ENCODE measurements at places on chromosomes 2 and 18. TPM values are rescaled to one million over a fixed set of nuclear protein-coding genes. Genes with fewer than 3 reads are reported as not detected.

DNA sequence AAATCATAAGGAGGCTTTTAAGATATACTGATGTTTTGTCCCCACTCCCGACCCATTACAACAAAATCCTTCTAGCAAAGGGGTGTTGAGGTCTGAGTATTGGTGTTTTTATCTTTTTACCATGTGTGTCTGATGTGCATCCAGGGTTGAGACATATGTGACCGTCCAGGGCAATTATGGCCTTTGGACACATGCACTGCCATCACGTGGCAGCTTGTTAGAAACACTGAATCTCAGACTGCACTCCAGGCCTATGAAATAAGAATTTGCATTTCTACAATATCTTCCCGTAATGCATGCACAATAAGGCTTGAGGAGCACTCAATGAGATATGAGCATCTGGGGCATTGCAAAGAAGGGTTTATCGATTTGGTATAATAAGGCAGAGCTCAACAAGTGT is 235.1 kb upstream of the ZNF804A start:
- no peak for DNase-seq

- DNase-seq: no peak
Measured at GRCh38 chr18:42458226-42458625, 503.2 kb downstream of the PIK3C3 start.

DNA sequence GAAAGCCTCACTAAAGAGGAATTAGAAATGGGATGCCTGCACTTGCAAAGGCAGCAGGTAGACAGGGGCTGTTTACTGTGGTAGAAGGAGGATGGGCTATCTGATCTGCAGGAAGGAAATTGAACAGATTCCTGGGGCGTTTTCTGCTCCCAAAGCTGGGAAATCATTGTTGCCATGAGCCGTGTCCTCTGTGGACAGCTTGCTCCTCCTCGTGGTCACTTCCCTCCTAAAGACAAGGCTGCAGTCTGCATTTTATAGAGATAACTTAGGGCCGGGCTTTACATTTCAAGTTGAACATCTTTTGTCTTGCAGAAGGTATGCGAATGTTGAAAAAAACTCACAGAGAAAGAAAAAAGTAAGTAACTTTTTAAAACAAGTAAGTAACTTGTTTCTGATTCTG is 50.9 kb downstream of the DCDC2C start:
- no peak for DNase-seq

GRCh38 chr2:178946494-178946893 is 103.4 kb downstream of the CCDC141 start:
- DNase-seq: no peak

DNA sequence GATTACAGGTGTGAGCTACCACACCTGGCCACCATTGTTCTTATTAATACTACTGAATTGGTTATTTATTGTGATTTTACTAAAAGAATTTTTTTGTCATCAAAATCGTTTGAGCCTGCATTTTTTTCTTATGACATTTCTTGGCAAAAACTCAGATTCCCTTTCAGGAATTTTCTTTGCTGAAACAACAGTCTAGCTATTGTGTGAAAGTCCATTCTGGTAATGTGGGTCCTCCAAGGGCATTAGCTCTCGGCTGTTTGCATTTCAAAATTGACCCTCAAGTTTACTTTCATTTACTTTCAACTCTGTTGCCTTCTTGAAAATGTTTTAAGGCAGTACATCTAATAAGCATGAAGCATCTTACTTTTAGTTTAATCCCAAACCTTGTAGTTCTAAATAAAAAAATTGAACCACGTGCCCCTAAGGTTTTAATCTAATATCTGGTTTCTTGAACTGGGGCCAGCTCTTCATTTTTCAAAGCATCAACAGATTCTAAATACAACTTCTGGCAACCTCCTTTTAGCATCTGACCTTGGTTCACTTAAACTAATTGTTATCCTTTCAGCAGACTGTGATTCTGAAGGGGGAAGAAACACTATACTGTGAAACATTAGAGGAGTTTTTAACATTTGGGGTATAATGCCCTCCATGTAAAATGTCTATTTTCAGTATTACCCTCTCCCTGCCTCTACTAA is 325.2 kb upstream of the RAB12 start:
- no peak for DNase-seq

DNA sequence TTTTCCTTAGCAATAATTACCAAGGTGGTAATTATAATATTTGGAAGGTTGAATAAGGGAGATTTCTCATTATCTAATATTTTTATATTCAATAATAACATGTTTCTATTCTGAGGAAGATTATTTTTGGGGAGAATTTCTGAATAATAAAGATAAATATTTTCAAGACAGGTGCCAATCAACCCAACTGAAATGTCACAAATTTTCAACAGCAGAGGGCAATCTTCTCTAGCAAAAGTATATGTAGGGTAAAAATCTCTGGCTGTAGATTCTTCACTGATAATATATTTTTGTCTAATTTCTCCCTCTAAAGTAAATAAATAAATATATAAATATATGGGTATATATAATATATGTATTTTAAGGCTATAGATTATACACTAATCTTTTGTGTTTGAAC is 1187.2 kb upstream of the CRIM1 start:
- no peak for DNase-seq

DNA sequence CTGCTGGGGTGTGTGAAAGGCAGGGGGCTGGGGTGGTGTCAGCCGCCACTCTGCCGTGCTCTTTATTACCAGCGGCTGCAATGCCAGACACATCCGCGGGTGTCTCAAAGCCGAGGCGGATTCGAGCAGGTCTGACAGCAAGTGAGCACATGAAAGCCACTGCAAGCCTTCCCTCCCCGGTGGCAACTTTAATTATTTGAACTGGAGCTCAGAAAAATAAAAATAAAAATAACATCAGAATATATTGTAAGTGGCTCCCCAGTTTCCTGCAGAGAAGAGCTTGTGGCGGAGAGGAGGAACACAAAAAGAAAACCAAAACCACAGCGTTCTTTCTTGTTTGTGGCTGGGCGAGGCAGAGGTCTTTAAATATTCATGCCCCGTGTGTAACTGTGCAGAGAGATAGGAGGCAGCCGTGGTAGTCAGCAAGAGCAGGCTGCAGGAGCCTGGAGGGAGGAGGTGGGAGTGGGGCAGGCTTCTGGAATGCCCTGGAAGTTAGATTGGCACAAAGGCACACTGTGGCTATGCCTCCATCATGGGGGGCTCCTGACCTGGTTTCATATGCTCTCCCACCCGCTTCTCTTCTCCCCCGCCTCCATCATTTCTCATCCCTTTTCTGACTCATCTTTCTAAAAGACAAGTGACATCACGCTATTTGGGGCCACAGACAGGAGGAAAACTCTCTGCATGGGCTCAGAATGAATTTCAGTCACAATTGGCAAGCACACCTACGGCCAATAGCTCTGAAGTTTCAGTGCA is 199.8 kb downstream of the CLIP4 start:
- no peak for DNase-seq

DNA sequence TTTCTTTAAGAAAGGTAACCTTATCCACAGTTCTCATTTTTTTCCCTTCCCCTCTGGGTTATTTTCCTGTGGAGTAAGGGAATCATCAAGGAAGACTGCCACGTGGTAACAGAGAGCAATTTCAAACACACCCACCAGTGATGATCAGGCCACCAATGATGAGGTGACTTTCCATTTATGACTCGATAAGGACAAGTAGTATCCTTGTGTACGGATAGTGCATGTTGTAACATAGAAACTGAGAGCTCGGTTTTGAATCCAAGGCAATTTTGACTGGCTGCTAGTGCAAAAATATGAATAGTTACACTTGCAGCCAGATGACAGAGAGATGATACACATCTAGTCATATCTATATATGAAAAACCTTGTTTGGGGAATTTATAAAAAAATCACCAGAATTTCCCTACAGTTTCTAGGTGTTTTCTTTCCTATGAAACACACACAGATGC is 143.6 kb upstream of the TCF4 start:
- DNase-seq: no peak

GRCh38 chr2:27537287-27537686 is 40.6 kb downstream of the GCKR start:
- no peak for DNase-seq

- peak; percentile 64 for DNase-seq
Measured at GRCh38 chr2:42060718-42061619, 13.1 kb downstream of the PKDCC start.

- DNase-seq: no peak
Measured at GRCh38 chr2:46826569-46827245, 88.9 kb downstream of the MCFD2 start.

GRCh38 chr2:55585451-55586080 is 31.9 kb downstream of the PPP4R3B start:
- DNase-seq: no peak

GRCh38 chr2:127525691-127526131 is 578 bp downstream of the IWS1 start:
- no peak for DNase-seq

- peak; percentile 88 for DNase-seq
Measured at GRCh38 chr2:189580658-189581353, at the start of gene SLC40A1. SLC40A1 (minus strand) TSS chr2:189580786; CDS start chr2:189580460, 326 bp downstream.

GRCh38 chr2:12741380-12741779 is 24.6 kb downstream of the TRIB2 start:
- no peak for DNase-seq

DNA sequence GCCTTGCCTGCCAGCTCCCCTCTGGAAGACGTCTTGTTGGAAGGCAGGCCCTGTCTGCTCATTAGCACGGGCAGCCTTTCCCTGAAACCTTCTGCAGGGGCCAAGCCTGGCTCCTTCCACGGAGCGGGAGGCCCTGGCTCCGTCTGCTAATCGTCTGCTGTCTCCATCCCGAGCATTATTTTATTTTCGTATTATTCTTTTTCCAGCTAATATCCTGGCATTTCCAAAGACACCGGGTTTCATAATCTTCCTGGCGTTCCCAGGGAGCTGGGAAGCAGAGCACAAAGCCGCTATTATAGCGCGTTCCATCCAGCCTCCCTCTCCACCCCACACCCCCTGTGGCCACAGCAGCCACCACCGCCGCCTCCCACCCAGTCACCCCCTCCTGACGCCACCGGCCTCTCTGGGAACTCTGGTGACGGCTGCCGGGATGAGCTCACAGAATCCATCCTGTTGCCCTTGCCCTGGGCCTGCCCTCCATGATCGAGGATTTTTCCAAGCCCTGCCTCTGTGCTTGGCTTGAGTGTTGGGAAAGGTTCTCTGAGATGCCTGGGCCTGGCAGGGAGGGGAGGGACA is 125.5 kb downstream of the DYSF start:
- DNase-seq: peak; percentile 88

GRCh38 chr2:53512071-53512826 is 255.4 kb upstream of the CHAC2 start:
- DNase-seq: no peak

GRCh38 chr2:129885735-129886134 is 93.7 kb upstream of the RAB6C start:
- no peak for DNase-seq

DNA sequence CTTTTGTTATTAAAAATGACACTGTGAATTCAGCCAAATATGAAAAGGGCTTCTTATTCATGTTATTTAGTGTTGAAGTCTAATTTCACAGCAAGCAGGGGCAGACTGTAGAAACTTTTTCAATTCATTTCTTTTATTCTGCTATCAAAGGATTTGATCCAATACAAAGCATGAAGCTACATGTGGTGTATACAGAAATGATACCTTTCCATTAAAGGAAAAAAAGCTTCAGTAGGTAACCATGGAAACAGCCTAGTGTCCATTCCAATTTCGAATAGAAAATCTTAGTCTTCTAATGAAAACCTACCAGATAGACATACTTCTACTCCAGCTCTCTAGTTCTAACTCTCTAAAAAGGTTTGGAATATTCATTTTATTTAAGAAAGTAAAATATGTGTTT is 276.2 kb upstream of the KCNJ3 start:
- DNase-seq: no peak

DNA sequence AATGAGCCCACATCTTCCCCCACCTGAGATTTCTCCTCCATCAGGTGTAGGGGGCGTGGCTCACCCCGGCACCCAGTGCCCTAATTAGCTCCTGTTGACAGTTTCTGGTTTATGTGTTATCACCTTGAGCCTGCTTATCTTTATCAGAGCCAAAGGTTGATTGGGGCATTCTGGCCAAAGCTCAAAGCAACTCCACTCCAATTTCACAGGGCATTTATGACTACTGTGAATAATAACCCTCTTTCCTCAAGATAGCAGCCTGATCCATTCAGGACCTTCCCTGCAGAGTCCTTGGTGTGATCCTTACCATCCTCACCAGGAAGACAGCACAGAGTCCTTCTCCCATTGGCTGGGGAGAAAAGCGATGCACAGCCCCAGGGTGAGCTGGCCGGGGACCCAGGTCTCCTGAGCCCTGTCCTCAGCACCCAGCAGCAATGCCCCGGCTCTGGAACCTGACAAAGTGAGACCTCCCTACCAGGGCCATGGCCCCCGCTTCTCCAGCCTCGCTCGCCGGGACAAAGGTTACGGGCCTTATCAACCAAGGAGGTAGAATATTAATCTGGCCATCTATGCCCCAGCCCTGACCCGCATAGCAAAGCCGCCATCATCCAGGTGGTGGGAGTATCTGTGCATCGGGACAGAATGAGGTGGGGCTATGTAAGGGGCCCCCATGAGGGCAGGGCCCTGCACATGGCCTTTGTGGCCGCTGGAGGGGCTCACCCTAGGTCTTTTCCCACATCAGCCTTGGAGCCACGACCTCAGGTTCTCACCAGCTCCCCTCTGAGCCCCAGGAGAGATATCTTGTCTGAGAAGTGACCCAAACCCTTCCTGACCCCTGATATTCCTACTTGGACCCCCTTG is 64.5 kb downstream of the ZFP36L2 start:
- DNase-seq: no peak

GRCh38 chr2:178522950-178523595 is 42.8 kb downstream of the PLEKHA3 start:
- DNase-seq: peak; percentile 83

DNA sequence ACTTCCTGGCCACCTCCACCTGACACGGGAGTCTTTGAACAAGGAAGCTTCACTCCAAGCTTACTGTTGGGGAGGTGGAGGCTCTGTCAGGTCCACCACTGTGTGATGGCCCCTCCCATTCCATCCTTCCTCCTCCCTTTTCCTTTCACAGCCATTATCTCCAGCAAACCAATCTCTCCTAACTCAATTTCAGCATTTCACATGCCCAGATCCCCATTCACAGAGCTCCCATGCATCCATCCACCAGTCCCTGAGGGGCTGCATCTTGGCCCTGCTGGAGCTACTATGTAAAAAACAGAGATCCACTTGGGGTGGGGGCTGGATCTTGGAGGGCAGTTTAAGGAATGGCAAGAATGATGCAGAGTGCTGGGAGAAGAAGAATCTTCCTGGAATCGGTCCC is 129.0 kb upstream of the COPS8 start:
- no peak for DNase-seq

GRCh38 chr2:45813003-45813941 is 161.8 kb downstream of the PRKCE start:
- peak; percentile 60 for DNase-seq

- no peak for DNase-seq
Measured at GRCh38 chr2:175834477-175834876, 167.6 kb downstream of the LNPK start.

GRCh38 chr2:43426305-43427031 is 169.4 kb downstream of the THADA start:
- peak; percentile 56 for DNase-seq

Gene SOX11
- total RNA-seq: 0.21 TPM

Gene KCNJ3
- 49.9 TPM for total RNA-seq

Gene CFAP65
- not detected for total RNA-seq

Gene TTC31
- total RNA-seq: 11.9 TPM

Gene ERICH2
- total RNA-seq: 1.2 TPM

Gene UGT1A5
- not detected for total RNA-seq

Gene CTAGE1
- total RNA-seq: not detected

Gene ASIC4
- total RNA-seq: not detected

Gene CRYGC
- not detected for total RNA-seq

Gene TTN
- total RNA-seq: 1,612 TPM

Gene IL1F10
- total RNA-seq: not detected

Gene SIX3
- total RNA-seq: not detected
